ENCODE measurements at places on chromosomes 5 and 9.

- DNase-seq = peak; percentile 65
These were observed 91.7 kb upstream of the SHB start for GRCh38 chr9:38160613-38161215.

- DNase-seq = no peak
These were observed 4.0 kb downstream of the FOXE1 start for GRCh38 chr9:97856857-97857605.

DNA sequence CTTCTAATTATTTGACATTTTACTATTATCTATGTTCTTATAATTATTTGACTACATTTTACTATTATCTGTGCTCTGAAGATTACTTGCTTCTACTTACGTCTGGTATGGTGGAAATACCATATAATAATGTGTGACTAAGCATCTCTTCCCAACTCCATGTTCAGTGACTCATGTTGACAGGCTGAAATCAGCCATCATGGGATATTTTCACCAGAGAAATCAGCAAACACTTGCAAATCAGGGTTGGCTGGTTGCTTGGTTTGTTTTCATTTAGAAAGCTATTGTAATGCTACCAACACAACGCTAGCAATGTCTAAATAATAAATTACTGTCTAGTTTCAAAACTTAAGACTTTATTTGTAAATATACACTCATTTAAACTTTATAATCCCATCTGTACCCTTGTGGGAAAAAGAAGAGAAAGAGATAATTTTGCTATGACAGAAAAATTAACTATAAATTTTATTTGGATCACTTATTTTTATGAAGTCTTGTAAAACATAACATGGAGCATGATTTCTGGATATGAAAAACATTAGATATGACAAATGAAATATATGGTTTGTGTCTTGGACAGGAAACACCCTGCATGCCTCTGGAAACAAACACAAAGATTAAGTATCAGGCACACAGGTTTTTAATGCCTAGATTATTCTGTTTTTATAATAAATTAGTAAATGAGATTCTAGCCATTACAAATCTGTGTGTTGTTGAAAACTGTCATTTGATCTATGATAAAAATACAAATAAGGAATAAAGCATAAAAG, 337.6 kb downstream of the BNC2 start:
- peak; percentile 80 for DNase-seq

- no peak for DNase-seq
These were observed 316.1 kb downstream of the DMRT2 start for GRCh38 chr9:1366276-1366675.

GRCh38 chr5:170216257-170216864, 16.4 kb upstream of the C5orf58 start:
- peak; percentile 64 for DNase-seq

Measured in fibroblast of the aortic adventitia (primary cell).